Adrenal gland (tissue), 19 donors: ENCODE measurements at places on chromosomes 13 and 19.

- peak; percentile 42 for DNase-seq
Observed at GRCh38 chr19:7442423-7442822, 46.4 kb downstream of the PEX11G start.

- no peak for DNase-seq
Observed at GRCh38 chr13:80408270-80408669, 67.3 kb upstream of the SPRY2 start.

- no peak for DNase-seq
Observed at GRCh38 chr13:70817576-70817975, 709.3 kb upstream of the KLHL1 start.

DNA sequence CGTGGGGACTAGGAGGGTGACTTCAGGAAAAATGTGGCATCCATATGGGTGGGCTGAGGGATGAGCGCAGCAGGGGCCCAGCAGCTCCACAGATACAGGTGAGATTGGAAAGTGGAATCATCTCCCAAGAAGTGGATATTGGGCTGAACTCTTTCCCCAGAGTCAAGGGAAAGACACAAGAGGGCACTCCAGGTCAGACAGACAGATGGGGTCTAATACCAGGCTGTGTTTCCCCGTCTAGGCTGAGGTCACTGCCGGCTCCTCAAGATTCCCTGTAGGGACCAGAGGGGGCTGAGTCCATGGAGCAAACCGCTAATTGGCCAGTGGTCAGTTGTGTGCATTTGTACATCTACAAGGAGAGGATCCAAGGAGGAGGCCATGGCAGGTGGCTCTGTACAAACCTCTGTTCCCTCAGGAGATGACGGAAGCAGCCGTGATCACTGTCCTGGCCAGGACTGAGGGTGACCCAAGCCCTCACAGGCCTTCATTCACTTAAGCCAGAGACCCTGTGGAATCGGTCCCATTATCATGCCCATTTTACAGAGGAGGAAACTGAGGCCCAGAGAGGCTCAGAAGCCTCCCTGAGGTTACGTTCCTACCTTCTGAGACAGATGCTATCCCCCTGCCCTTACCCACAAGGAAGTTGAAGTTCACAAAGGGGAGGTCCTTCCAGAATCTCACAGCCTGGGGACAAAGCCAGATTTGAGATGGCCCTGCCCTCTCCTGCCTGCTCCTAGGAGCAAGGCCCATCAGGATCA lies 14.9 kb upstream of the IGLON5 start:
- no peak for DNase-seq

GRCh38 chr19:31781542-31781941 lies 432.3 kb upstream of the TSHZ3 start:
- DNase-seq: no peak
